Activated CD8-positive, alpha-beta T cell treated with anti-CD3 and anti-CD28 coated beads for 36 hours (primary cell): ENCODE measurements at places on chromosomes 11 and 22. TPM values are rescaled to one million over a fixed set of nuclear protein-coding genes. Genes with fewer than 3 reads are reported as not detected.

GRCh38 chr11:75262436-75262835, 21.9 kb downstream of the TPBGL start:
- no peak for DNase-seq
- H3K36me3 ChIP-seq, result no peaks in the 10 kb centered on the region
- H3K27ac ChIP-seq, result no peak overlapping the region

GRCh38 chr11:96317985-96318384, 25.0 kb downstream of the MAML2 start:
- no peak for DNase-seq
- H3K4me1 ChIP-seq, result peaks cover 92% of the 10 kb centered on the region
- no peak overlapping the region for H3K4me3 ChIP-seq
- H3K36me3 ChIP-seq, result peaks cover 54% of the 10 kb centered on the region

DNA sequence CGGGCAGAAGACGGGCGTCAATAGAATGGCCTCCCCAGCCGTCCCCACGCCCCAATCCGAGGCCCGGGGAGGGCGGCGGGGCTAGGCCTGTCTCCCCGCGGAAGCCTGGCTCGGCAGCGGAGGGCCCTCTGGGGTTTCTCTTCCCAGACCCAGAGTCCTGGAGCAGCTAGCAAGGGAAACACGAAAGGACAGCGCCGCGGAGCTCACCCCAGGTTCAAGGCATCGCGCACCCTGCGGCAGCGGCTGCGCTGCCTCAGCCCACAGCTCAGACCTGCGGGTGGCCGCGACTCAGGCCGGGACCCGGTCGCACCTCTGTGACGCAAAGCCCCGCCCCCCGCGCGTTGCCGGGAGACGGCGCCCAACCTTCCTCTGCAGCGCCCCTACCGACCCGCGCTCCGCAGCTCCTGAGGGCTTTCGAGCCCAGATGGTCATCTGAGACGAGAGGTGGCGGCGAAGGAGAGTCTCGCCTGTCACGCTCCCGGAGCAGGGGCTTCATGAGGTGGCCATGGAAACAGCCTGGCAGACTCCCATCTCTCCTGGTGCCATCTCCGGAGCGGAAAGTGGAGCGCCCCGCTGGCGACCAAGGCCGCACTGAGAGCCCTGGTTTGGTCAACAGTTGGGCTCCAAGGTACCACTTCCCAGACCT, at the start of gene RNF141:
Gene RNF141 (minus strand): TSS at position 273 of the 646 bp plus-strand sequence. CDS start 7,029 bp downstream, outside the sequence.
- H3K36me3 ChIP-seq, result no peaks in the 10 kb centered on the region
- peak; percentile 97 for DNase-seq
- H3K4me1 ChIP-seq, result peaks cover 24% of the 10 kb centered on the region
- peak within 1 kb of the TSS; percentile 86 for H3K27ac ChIP-seq

The CRYBB3 gene
- not detected for total RNA-seq

DNA sequence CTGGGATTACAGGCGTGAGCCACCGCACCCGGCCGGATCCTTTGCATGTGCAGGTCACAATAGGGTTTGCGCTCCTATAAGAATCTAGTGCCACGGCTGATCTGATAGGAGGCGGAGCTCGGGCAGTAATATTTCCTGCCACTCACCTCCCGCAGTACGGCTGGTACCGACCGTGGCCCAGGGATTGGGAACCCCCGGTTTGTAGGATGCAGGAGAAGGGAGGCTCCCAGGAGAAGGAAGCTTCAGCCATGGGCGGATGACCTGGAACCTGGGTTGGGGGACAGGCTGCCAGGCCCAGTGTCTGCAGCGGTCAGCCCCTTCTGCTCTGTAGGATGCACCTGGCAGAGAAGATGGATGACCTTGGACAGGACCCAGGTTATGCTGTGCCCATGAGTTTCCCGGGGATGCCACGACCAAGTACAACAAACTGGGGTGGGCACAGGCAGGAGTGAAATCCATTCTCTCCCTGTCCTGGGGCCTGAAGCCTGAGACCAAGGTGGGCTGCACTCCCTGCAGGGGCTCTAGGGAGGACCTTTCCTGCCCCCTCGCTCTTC, 818.9 kb downstream of the BRD1 start:
- no peak for DNase-seq
- H3K4me1 ChIP-seq, result no peaks in the 10 kb centered on the region
- no peak overlapping the region for H3K4me3 ChIP-seq
- no peaks in the 10 kb centered on the region for H3K36me3 ChIP-seq

The B4GALNT4 gene
- 3.4 TPM for total RNA-seq

GRCh38 chr11:117826190-117826570, 1.6 kb upstream of the FXYD2 start:
- no peak overlapping the region for H3K4me3 ChIP-seq
- H3K27me3 ChIP-seq, result no peaks in the 10 kb centered on the region
- H3K27ac ChIP-seq, result peak overlapping the region; percentile 22
- DNase-seq, result no peak
- H3K4me1 ChIP-seq, result peaks cover 91% of the 10 kb centered on the region

DNA sequence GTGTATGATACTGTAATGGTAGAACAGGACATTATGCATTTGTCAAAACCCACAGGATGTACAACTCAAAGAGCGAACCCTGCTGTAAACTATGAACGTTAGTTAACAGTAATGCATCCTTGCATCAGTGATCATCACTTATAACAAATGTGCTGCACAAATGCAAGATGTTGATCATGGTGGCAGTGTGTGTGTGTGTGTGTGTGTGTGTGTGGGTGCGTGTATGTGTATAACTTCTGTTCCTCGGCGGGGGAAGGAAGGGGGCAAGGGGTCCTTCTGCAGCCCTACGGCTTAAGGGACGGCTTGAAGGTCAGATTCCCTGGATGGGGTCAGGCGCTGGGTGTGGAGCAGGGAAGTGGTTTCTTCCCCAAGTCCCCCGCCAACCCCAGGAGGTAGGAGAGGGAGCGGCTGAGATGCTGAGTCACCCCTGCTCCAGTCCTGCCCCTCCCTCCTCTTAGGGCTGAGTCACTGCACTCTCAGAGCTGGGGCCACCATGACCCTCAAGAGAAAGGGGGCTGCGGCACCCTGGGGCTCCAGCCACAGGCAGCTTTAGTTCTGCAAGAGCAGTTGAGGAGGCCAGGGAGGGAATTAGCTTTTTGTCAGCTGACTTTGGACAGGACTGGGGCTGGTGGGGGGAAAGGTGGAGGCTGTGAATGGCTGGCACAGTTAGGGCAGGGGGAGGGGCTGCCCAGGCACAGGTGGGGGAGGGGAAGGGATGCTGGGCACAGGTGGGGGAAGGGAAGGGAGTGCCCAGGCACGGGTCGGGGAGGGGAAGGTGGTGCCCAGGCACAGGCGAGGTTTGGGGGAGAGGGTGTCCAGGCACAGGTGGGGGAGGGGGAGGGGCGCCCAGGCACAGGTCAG, 8.8 kb upstream of the CTSD start:
- H3K4me1 ChIP-seq, result peaks cover 18% of the 10 kb centered on the region
- H3K36me3 ChIP-seq, result no peaks in the 10 kb centered on the region
- H3K27ac ChIP-seq, result peak overlapping the region; percentile 75
- DNase-seq, result peak; percentile 77

GRCh38 chr22:47457021-47457420, 694.6 kb downstream of the TBC1D22A start:
- H3K27ac ChIP-seq, result no peak overlapping the region
- DNase-seq, result no peak
- H3K4me1 ChIP-seq, result no peaks in the 10 kb centered on the region

DNA sequence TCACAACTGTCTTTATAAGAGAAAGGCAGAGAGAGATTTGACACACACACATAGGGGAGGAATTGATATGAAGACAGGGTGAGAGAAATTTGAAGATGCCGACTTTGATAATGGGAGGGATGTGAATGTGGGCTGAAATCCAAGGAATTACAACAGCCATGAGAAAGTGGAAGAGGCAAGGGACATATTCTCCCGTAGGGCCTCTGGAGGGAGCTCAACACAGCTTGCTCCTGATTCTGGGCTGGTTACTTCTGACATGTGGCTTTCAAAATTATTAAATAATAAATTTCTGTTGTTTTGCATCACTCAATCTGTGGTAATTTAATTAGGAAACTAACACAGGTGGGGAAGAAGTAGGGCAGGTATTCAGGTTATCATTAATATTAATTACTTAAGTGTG, 282.9 kb downstream of the LUZP2 start:
- H3K27ac ChIP-seq, result no peak overlapping the region
- H3K4me3 ChIP-seq, result no peak overlapping the region
- DNase-seq, result no peak
- no peaks in the 10 kb centered on the region for H3K4me1 ChIP-seq
- H3K36me3 ChIP-seq, result no peaks in the 10 kb centered on the region
- no peaks in the 10 kb centered on the region for H3K27me3 ChIP-seq

DNA sequence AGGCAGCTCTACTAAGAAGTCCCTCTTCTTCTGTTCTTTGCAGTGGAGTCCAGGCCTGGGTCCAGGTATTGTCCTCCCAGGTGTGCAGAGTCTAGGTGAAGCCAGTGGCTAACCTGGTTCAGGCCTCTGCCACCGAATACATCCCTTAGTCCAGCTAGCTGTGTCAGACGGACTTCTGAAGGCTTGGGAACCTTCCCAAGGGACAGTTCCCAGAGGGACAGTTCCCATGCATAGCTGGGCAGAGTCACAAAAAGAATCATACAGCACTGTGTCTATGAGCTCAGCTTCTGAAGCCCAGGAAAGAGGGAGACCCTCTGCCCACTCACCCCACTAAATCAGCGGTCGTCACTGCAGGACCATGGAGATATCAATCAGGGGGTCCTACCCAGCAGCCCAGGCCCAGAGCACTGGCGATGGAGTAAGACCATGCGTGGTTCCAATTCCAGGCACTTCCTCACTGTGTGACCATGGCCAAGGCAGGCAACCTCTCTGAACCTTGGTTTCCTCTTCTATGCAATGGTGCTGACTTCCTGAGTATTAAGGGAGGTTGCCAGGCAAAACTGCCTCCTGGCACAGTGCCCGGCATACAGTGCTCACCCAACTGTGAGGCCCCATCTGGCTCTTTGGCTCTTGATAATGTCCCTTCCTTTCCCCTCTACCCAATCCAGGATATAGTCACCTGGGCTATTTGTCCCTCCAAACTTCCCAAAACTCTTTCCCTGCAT, 3.4 kb downstream of the MS4A10 start:
- no peak overlapping the region for H3K27ac ChIP-seq
- no peaks in the 10 kb centered on the region for H3K27me3 ChIP-seq
- no peak for DNase-seq
- no peaks in the 10 kb centered on the region for H3K4me1 ChIP-seq

The MMP8 gene
- not detected for total RNA-seq

The DRD4 gene
- 0.88 TPM for total RNA-seq

- no peak overlapping the region for H3K4me3 ChIP-seq
- no peak overlapping the region for H3K27ac ChIP-seq
- no peaks in the 10 kb centered on the region for H3K27me3 ChIP-seq
- DNase-seq, result peak; percentile 60
- H3K36me3 ChIP-seq, result no peaks in the 10 kb centered on the region
Observed at GRCh38 chr22:33018232-33018864, 39.8 kb downstream of the SYN3 start.

The TEX54 gene
- total RNA-seq, result not detected

- no peaks in the 10 kb centered on the region for H3K27me3 ChIP-seq
- H3K27ac ChIP-seq, result no peak overlapping the region
- no peak for DNase-seq
- peaks cover 34% of the 10 kb centered on the region for H3K36me3 ChIP-seq
- H3K4me3 ChIP-seq, result no peak overlapping the region
- H3K4me1 ChIP-seq, result peaks cover 32% of the 10 kb centered on the region
Observed at GRCh38 chr11:72975778-72976521, 161.7 kb downstream of the ATG16L2 start.

GRCh38 chr11:120271672-120272071, 31.7 kb downstream of the POU2F3 start:
- H3K4me3 ChIP-seq, result no peak overlapping the region
- peaks cover 31% of the 10 kb centered on the region for H3K27me3 ChIP-seq
- no peaks in the 10 kb centered on the region for H3K36me3 ChIP-seq
- no peak overlapping the region for H3K27ac ChIP-seq

DNA sequence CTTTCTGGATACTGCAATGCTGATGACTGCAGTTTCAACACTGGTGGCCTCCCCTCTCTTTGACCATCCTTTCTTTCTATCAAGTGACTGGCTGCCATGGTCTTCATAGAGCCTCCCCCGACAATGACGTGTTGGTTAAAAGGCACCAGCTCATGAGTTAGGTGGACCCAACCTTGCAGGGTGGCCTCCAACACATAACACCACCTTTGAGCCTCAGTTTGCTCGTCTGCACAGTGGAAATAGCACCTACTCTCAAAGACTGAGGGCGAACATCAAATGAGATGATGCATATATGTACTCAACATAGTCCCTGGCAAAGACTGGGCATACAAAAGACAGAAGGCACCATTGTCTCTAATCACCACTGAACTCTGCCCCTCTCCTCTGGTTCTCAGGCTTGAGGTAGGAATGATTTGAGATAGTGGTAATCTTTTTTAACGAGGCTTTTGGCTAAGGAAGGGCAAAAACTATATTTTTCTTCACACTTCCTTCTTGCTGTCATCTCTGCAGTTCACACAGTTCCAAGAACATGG, 119.1 kb downstream of the NAT10 start:
- DNase-seq, result no peak
- no peaks in the 10 kb centered on the region for H3K4me1 ChIP-seq
- peaks cover 2% of the 10 kb centered on the region for H3K27me3 ChIP-seq

The GLB1L3 gene
- total RNA-seq, result 11.9 TPM

The VPREB1 gene
- not detected for total RNA-seq

DNA sequence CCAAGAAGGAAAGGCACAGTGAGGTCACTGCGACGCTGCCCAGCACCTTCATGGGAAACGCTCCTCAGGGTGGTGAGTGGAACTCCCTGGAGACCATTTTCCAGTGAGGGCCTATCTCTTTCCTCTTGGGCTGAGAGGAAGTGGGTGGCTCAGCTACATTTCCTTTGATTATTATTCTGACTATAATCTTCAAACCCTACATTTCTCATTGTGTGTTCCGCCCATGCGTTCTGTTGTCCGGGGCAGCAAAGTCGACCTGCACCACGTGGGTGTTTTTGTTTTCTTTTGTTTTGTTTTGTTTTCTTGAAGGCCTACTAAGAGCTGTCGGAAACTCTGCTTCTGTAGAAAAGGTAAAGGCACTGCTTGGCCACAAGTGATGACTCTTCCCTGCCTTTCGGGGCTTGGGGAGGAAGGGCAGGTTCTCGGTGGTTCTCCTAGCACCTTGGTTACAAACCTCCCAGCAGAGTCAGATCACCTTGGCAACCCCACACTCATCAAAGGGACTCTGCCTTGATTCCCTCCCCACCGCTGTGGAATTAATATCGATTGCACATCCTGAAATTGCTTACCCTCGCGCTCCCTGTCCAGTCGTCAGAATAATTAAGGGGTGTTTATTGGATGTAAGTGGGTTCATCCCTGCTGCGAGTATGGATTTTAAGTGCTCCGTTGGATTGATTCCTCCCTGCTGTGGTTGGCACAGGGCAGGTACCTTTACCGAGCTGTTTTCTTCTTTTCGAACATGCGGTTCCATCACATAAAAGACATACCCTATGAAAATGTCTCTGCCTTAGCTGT, 7.3 kb downstream of the PARVB start:
- peak overlapping the region; percentile 39 for H3K27ac ChIP-seq
- peaks cover 30% of the 10 kb centered on the region for H3K4me1 ChIP-seq
- peaks cover 2% of the 10 kb centered on the region for H3K27me3 ChIP-seq
- DNase-seq, result peak; percentile 35
- peaks cover 10% of the 10 kb centered on the region for H3K36me3 ChIP-seq

The LUZP2 gene
- total RNA-seq, result not detected

DNA sequence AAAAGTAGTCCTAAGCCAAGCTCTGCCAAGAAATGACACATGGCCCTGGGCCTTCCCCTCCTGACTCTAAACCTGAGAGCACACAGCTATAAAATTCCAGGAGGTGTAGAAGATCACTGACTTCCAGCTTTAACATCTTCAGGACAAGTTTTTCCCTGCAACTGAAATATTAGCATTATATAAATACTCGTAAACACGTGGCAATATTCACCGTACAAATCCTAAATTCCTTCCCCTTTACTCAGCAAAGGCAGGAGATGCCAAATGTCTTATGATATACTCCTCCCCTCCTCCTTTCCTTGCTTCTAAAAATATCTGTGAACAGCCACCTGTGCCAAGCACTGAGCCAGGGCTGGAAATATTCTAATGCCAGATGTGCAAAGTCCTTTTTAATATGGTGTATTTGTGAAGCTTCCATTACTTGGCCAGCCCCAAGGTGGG, 194.0 kb downstream of the LARGE1 start:
- no peak overlapping the region for H3K27ac ChIP-seq
- H3K36me3 ChIP-seq, result no peaks in the 10 kb centered on the region
- no peak for DNase-seq
